Stomach (tissue), 19 donors: ENCODE measurements at places on chromosomes 7 and 10. TPM values are rescaled to one million over a fixed set of nuclear protein-coding genes. Genes with fewer than 3 reads are reported as not detected.
A peak's percentile ranks its signal among the peaks of the same experiment; 100 is the strongest.

Gene TUBB8
- total RNA-seq = not detected

Gene OPN4
- total RNA-seq = not detected

Gene PTF1A
- total RNA-seq = not detected

Gene FAM131B
- total RNA-seq = 0.29 TPM

Gene ZNF488
- not detected for total RNA-seq

Gene ZNF680
- total RNA-seq = 8.8 TPM

DNA sequence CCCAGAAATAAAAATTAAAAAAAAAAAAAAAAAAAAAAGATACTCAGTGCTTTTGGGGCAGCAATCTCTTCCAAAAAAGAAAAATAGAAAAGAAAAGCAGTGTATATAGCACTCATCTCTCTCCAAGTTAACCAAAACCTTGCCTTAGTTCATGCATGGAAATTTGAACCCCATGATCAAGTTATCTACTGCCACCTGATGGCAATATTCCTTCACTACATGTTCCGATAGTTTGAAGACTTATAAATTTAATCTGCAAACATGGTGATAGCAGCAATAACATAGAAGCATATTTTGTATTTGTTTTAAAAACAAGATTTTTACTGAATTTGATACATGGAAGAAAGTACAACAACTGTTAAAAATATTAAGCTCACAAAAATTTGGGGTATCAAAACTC, 48.6 kb upstream of the SLIT1 start:
- no peaks in the 10 kb centered on the region for H3K4me1 ChIP-seq
- DNase-seq = peak; percentile 64
- no peak overlapping the region for H3K4me3 ChIP-seq
- H3K27me3 ChIP-seq = no peaks in the 10 kb centered on the region

DNA sequence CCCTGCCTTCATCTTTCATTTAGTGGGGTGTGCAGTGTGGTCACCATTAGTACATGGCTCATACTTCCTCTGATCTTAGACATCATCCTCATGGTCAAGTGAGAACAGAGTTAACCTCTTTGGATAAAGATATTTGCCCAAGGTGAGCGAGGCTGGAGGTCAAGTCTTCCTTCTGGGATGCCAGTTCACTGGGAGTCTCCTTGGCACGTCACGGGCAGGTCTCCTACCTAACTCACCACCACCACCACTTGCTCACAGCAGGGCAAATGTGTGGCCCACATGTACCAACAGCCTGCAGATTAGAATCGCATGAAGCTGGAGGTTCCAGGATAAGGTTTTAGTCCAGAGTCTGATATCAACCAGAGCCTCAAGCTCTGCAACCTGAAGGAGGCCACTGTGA, 164.6 kb downstream of the USP6NL start:
- no peak overlapping the region for H3K27ac ChIP-seq
- peaks cover 20% of the 10 kb centered on the region for H3K27me3 ChIP-seq
- no peaks in the 10 kb centered on the region for H3K36me3 ChIP-seq
- DNase-seq = no peak

- H3K27me3 ChIP-seq = no peaks in the 10 kb centered on the region
- no peak overlapping the region for H3K27ac ChIP-seq
- no peak overlapping the region for H3K4me3 ChIP-seq
- no peaks in the 10 kb centered on the region for H3K4me1 ChIP-seq
These were observed 140.9 kb downstream of the HGF start for GRCh38 chr7:81628951-81629350.

GRCh38 chr7:3192669-3193068, 108.4 kb upstream of the SDK1 start:
- H3K27me3 ChIP-seq = no peaks in the 10 kb centered on the region
- H3K4me1 ChIP-seq = no peaks in the 10 kb centered on the region
- H3K36me3 ChIP-seq = no peaks in the 10 kb centered on the region

- no peak overlapping the region for H3K4me3 ChIP-seq
- no peaks in the 10 kb centered on the region for H3K27me3 ChIP-seq
These were observed 100.3 kb downstream of the CCSER2 start for GRCh38 chr10:84428711-84429110.

GRCh38 chr10:108060246-108060645, 895.7 kb upstream of the SORCS1 start:
- H3K27ac ChIP-seq = no peak overlapping the region
- no peaks in the 10 kb centered on the region for H3K4me1 ChIP-seq
- H3K4me3 ChIP-seq = no peak overlapping the region
- no peak for DNase-seq
- H3K36me3 ChIP-seq = no peaks in the 10 kb centered on the region

GRCh38 chr10:131735577-131735976, 165.2 kb upstream of the PPP2R2D start:
- H3K27me3 ChIP-seq = peaks cover 21% of the 10 kb centered on the region
- no peaks in the 10 kb centered on the region for H3K36me3 ChIP-seq
- H3K4me3 ChIP-seq = no peak overlapping the region
- DNase-seq = no peak
- H3K4me1 ChIP-seq = no peaks in the 10 kb centered on the region

- peak overlapping the region; percentile 58 for H3K27ac ChIP-seq
- H3K4me3 ChIP-seq = no peak overlapping the region
- DNase-seq = no peak
- no peaks in the 10 kb centered on the region for H3K27me3 ChIP-seq
- H3K36me3 ChIP-seq = peaks cover 9% of the 10 kb centered on the region
These were observed 57.8 kb downstream of the STK17A start for GRCh38 chr7:43640679-43641078.

DNA sequence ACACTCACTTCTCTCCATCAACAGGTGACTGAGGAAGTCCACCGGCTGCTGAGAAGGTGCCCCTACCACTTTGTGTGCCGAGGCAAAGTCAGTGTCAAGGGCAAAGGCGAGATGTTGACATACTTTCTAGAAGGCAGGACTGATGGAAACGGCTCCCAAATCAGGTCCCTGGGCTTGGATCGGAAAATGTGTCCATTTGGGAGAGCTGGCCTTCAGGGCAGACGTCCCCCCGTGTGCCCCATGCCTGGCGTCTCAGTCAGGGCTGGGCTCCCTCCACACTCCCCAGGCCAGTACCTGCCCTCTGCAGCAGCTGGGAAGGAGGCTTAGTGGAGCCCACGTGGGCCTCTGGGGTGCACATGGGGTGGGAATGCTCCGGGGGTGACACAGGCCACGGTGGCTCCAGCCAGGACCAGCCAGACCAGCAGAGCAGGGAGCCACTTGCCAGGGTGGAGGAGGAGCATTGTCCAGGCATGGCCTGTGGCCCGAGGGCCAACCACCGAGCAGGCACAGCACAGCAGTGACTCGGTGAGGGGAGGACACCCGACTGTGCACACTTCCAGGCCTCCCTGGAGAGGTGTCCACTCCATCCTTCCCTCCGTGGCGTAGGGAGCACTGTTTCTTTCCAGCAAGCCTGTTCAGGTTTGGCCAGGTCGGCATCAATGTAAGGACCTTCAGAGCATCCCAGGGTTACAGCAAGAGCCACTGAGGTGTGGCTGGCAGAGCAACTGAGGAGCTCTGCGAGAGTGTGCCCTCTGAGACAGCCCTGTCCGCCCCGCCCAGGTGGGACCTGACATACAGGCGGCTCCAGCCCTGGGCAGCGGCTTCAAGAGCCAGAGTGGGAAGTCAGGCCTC, 139.7 kb downstream of the ADCY1 start:
- no peak overlapping the region for H3K27ac ChIP-seq
- peak; percentile 0 for DNase-seq
- no peaks in the 10 kb centered on the region for H3K27me3 ChIP-seq
- no peaks in the 10 kb centered on the region for H3K4me1 ChIP-seq
- H3K36me3 ChIP-seq = no peaks in the 10 kb centered on the region

DNA sequence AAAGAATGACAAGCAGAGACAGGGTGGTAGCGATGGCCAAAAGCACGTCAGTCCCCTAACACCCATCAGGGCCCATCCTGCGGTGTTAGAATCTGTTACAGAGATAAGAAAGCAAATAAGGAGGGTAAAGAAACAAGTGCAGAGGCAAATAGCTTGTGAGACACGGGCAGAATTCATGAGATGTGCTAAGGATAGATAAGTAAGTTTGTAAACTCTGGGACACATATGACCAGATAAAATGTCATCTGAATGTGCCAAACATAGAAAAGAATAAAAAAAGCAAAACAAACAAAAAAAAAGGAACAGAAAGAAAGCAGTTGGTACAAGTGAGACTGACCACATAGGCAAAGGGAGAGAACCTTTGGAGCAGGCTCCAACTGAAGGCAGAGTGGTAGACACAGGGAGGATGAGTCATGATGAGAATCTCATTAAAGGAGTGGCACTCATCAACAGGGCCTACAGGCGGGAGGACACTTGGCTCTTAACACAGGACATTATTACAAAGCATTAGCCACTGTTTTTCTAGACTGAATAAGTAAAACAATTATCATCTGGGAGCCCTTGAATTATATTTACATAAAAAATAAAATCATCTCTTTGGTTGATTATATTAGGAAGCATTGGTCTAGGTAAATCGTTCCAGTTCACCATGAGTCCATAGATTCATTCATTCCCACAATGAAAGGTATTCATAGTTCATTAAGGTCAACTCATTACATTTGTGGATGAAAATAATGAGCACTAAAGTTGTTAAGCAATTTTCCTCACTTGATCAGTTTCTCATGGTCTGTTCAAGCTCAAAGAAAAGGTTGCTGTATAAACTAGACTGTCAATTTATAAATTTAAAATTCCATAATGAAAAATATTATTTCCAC, 21.5 kb upstream of the EPHB6 start:
- no peaks in the 10 kb centered on the region for H3K27me3 ChIP-seq
- H3K4me3 ChIP-seq = no peak overlapping the region
- H3K36me3 ChIP-seq = no peaks in the 10 kb centered on the region
- H3K27ac ChIP-seq = no peak overlapping the region
- DNase-seq = no peak
- no peaks in the 10 kb centered on the region for H3K4me1 ChIP-seq

DNA sequence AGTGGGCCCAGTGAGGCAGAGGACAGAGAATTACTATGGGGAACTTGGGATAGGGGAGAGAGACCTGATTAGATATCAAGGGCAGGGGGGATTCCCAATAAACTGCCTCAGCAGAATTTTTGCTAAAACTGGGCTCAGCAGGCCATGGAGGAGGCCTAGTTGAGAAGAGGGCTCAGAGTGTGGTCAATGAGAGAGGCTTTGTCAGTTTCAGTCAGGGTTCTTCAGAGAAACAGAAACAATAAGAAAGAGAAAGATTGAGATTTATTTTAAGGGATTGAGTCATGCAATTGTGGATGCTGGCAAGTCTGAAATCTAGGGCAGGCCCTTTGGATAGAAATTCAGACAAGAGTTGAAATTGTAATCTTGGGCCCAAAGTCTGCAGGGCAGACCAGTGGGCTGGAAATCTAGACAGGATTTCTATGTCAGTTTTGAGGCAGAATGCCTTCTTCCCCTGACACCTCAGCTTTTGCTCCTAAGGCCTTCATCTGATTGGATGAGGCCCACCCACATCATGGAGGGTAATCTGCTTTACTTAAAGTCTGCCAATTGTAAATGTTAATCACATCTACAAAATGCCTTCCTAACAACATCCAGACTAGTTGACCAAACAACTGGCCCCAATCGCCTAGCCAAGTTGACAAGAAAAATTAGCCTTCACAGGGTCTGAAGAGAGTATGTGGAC, 33.5 kb upstream of the CCSER2 start:
- H3K4me3 ChIP-seq = no peak overlapping the region
- H3K4me1 ChIP-seq = no peaks in the 10 kb centered on the region
- no peak for DNase-seq
- no peaks in the 10 kb centered on the region for H3K36me3 ChIP-seq
- no peaks in the 10 kb centered on the region for H3K27me3 ChIP-seq

DNA sequence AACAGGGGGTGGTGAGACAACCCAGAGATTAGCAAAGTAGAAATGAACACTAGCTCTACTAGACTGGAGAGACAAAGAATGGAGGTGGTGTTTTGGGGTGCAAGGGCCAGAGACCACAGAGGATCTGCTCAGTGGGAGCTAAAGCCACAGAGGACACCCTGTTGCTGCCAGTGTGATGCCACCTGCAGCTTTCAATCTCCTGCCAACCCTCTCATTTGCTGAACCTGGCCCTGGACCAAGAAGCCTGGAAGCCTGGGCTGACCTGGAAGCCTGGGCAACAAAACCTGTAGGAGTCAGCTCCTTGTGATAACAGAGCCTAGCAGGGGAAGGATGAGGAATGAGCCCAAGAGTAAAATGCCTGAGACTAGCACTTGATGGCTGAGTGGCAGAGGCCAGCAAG, 81.1 kb upstream of the ADO start:
- H3K27me3 ChIP-seq = no peaks in the 10 kb centered on the region
- no peaks in the 10 kb centered on the region for H3K36me3 ChIP-seq
- no peak overlapping the region for H3K4me3 ChIP-seq
- no peaks in the 10 kb centered on the region for H3K4me1 ChIP-seq
- no peak overlapping the region for H3K27ac ChIP-seq

DNA sequence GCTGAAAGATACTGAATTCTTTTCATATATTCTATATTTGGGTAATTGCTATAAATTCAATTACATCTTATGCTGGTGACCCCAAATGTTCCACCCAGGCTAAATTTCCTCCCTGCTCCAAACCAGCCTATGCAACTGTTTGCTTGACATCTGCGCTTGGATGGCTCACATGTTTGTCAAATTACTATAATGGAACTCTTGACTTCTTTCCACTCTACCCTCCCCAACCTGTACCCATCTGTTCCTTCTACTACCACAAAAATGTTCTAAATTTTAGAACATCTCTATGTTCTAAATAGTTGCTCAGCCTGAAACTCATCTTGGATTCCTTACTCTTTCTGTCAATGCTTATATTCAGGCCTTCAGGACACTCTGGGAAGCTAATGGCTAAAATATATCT, 249.9 kb upstream of the SMIM30 start:
- no peak overlapping the region for H3K4me3 ChIP-seq
- DNase-seq = no peak
- peaks cover 7% of the 10 kb centered on the region for H3K4me1 ChIP-seq
- H3K27ac ChIP-seq = no peak overlapping the region

DNA sequence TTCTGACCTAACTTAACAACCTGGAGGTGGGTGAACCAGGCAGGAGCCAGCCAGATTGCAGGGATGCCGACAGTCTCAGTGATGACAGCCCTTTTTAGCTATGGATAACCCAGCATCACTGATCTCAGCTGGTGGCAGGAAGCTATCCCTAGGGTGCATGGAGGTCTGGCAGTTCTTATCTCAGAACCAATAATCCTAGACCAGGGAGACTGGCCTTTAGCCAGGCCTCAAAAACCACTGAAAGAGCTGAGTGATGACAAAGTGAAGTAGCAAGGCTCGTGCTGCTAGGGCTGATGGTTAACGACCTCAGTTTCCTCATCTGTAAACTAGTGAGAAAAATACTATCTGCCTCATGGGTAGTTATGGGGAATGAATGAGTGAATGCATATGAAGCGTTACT, 112.5 kb downstream of the RALA start:
- no peak overlapping the region for H3K27ac ChIP-seq
- no peak overlapping the region for H3K4me3 ChIP-seq
- H3K27me3 ChIP-seq = no peaks in the 10 kb centered on the region

DNA sequence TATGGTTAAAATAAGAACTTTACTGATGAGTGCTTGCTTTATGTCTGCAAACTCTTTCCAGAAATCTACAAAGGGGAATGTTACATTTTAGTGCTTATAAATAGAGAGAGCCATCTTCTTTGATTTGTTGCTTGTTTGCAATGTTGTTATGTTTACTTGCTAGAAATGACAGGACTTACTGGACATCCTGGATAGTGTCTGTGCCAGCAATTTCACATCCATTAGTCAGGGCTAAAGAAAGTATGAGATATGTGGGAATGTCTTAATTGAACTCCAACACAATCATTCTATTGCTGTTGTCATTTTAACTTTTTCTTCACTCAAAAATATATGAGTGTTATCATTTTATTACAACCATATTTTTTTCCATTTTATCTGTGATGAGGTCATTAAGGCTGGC, 453.2 kb downstream of the TNS3 start:
- H3K27ac ChIP-seq = no peak overlapping the region
- no peaks in the 10 kb centered on the region for H3K36me3 ChIP-seq
- H3K4me1 ChIP-seq = no peaks in the 10 kb centered on the region
- no peak for DNase-seq
- H3K27me3 ChIP-seq = no peaks in the 10 kb centered on the region
